ENCODE measurements at places on chromosomes 7 and 10.

- no peak for DNase-seq
Observed at GRCh38 chr10:14567421-14567820, 207.3 kb downstream of the FAM107B start.

GRCh38 chr10:132848291-132848701, 62.3 kb upstream of the NKX6-2 start:
- DNase-seq = no peak

- no peak for DNase-seq
Observed at GRCh38 chr7:139543801-139544603, 20.5 kb downstream of the CLEC2L start.

DNA sequence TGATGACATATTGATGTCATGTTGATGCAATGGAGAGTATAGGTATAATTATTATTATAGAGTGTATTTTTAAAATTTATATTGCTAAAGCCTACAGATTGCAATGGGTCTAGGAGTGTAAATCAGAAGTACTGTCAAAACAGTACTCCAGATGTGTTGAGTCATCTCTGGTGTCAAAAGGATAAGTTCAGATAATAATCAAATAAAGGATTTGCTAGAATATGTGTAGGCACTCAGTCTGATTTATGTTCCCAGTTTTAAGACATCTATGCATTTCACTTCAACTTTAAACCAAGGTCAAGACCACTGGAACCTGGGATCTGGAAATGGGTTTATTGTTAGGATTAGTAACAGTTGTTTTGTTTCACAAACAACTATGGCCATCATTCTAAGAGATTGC, 342.3 kb upstream of the BMPER start:
- no peak for DNase-seq

DNA sequence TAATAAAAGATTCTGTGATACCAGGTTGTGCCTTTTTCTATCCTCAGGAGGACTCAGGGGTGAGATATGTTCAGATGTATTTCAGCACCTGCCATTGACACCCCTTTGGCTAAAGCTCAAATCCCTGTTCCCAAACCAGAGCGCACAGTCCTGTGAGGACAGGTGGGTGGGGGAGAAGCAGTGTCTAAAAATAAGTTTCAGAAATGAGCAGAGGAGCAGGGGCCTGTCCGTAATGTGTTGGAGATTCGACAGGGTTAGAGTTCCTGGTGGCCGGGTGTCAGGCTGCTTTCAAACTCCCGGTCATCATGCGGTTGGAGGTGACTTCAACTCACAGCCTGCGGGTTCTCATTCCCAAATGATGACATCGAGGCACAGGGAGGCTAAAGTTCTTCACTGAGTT, 211.5 kb downstream of the KLF6 start:
- no peak for DNase-seq

DNA sequence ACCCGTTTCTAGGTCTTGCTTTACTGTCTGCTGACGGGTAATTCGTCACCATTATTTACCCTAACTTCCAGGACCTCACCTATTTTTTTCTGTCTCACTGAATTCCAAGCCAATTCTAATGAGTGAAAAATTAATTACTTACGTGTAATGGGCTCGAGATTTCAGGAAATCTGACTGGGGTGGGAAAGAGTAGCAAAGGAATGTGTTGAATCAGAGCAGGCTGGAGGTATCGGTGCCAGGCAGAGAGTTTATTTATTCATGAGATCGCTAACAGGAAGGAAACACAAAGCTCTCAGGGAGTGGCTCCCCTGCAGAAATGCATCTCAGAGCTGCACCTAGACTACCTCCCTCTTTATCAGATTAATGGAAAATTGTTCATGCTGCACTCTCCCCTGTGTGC, 4.0 kb upstream of the DIP2C start:
- DNase-seq = peak; percentile 26

DNA sequence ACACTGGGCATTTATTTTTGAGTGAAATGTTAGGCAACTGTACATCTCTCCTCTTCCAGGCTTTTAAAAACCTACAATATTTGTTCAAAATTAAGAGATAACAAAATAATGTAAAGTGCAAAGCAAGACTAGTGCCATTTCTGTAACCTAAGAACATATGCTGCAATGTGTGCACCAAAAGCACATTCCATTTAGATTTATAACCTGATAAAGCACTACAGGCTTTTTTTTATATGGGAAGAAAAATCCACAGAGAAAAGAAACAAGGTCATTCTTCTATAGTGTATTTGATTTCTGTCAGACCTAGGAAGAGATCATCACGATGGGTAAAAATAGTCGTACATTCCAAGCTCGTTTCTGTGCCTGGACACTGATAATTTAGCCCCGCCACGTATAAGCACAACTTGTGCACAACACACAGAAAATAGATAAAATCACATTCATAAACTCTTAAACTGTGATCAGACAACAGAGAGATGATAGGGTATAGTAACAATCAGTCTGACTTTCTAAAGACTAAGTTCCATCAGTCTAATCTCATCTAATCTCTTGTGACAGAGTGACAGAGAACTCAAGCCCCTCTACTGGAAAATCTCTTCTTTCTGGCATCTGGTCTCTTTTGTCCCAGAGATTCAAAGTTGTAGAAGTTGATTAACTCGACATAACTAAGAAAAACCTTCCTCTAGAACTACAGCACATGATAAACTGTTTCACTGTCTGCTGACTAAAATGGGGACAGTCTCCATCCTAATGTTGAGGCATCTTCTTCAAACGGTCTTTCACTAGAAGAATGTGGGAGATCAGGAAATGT, 6.7 kb downstream of the LAMB1 start:
- no peak for DNase-seq
